ENCODE measurements at places on chromosomes 7 and 10.

- no peak for DNase-seq
These were observed 30.4 kb downstream of the ELAPOR2 start for GRCh38 chr7:87029078-87029477.

GRCh38 chr7:75626954-75627353 is 111.8 kb downstream of the HIP1 start:
- DNase-seq = no peak

DNA sequence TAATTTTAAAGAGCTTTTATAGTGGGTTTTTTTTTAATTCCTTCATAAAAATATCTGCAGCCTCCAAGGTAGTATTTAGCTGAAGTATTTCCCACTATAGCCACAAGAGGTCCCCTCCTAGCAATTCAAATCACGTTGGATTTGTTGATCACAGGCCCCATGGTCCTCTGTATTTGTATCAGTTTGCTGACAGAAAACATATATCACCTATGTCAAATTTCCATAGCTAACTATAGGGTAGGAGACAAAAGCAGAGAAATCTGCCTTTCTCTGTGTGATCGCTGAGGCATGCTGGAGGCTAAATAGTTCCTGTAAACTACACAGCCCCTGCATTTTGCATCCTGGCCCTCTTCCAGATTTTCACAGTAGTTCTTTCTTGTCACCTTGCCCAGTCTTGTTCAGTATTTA is 1.7 kb upstream of the CTNNA3 start:
- DNase-seq = peak; percentile 35

GRCh38 chr7:155124706-155125105 is 54.6 kb downstream of the HTR5A start:
- no peak for DNase-seq

DNA sequence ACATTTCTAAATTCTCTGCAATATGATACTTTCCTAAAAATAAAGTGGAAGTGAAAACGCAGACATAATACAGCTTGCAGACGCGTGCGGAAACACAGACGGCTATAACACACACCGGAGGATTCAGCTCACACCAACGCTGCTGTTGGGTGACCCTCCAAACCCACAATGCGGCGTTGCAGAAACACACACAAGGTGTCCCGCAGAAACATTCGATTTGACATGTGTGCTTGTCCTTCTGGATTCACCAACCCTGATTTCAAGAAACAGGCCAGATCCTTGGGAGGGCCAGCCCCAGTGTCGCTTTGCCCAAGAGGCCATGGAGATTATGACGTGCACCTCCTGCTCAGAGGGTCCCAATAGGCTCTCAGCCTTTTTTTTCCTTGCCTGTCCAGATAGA is 136.7 kb upstream of the TCERG1L start:
- no peak for DNase-seq

DNA sequence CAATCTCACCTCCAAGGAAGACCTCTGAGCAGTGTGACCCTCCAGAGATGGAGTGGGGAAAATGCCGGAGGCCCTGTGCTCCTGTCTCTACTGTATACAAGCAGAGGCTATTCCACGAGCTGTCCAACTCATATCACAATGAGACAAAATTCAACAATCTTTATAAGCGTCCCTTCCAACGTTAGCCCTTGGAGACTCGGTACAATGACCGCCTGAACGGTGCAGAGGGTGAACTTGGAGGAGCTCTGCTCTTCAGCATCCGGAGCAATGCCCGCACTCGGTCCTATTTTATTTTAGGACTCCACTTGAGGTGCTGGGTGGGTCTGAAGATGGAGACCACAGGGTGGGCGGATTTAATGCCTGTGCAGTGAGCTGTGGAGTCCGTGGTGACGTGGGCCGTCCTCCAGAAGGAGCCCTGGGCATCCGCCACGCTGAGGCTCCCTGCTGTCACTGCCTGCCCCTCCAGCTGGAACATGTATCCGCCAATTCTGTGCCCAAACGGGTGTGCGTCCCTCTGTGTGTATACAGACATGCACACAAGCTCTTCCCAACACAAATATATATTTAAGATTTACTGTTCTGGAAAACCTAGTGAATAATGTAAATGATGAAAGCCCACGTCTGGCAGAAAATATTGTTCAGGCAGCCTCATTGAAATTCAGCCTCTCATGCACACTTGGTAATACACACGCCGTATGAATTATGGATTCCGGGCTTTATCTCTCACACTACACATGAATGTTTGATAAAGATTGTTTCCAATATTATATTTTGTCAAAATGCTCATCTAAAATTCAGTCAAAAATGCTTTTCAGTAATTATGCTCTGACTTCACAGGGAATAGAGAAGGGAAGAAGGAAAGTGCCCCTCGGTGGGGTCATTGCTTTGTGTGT is 239.9 kb upstream of the ZMIZ1 start:
- no peak for DNase-seq

DNA sequence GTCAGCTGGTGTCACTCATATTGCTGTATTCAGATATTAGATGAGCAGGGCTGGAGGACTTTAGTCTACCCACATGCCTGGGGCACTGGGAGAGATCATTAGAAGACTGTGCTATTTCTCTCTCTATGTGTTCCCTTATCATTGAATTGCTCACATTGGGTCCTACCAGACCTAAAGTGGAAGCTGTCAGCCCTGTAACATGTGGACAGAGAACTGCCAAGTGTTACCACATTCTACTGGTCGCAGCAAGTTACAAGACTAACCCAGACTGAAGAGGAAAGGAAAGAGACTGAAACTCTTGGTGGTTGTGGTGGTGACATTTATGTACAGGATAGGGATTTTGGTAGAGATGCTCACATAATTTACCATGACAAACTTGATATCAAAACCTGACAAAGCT is 627.1 kb upstream of the FZD8 start:
- no peak for DNase-seq

- peak; percentile 32 for DNase-seq
These were observed 257.3 kb downstream of the TRIL start for GRCh38 chr7:28700790-28701203.

- no peak for DNase-seq
These were observed 217.1 kb downstream of the CXCL12 start for GRCh38 chr10:44167752-44168151.

GRCh38 chr7:4871056-4871680 is 9.3 kb upstream of the PAPOLB start:
- DNase-seq = no peak

DNA sequence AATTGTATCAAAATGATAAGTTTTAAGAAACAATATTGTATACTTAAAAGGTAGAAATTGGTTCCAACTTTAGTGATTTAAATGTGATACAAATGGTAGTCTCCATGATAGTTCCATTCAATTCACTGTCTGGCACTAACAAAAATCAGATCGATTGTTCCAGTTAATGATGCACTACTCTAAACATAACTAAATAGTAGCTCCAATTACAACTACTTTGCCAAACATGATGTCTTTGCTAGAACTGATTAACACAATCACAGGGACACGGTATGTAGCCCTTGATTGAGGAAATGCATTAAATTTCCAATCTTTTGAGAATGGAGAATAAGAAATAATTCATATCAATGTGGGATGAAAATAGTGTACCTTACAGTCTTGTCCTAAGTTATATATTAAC is 962.4 kb upstream of the GHITM start:
- DNase-seq = no peak

DNA sequence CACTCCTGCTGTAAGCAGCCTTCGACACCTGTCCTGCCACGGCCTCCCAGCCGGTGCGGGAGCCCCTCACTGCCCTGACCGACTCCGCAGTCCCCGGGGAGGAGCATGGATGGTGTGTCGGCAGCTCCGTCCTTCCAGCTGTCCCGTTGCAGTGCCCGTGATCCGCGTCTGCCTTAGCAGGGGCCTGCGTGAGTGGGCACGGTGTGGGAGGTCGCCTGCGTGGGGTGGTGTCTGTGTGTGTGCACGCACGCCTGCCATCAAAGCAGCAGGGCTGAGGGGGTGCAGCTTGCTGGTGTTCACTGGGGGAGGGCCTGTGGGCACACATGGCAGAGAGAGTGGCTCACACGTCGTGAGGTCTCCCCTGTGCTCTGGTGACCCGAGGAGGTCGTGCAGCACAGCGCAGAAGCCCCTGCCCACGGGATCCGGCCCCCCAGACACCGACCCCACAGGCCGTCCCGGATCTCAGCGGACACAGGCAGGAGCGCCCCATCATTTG is 10.3 kb downstream of the MAFK start:
- DNase-seq = no peak

GRCh38 chr10:21172930-21173801 is 276.1 kb upstream of the NEBL start:
- no peak for DNase-seq

DNA sequence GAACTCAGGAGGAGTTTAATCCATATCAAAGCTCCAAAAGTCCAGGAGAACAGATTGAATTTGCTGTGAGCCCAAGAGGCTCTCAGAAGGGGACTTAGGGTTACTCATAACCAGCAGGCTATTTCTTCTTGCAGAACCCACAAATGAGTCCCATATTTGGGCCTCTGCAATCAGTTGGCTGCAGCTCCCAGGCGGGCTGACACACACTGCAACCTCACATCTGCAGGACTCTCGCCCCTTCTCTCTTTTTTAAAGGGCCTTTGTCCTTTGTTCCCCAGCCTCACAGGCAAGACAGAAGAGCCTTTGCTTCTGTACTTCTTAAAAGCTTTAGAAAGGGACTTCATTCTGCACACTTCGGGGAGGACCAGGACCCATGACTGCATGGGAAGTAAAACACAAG is 26.7 kb downstream of the CREB3L2 start:
- DNase-seq = peak; percentile 76

GRCh38 chr10:102537367-102537766 is 33.6 kb downstream of the SUFU start:
- DNase-seq = no peak

DNA sequence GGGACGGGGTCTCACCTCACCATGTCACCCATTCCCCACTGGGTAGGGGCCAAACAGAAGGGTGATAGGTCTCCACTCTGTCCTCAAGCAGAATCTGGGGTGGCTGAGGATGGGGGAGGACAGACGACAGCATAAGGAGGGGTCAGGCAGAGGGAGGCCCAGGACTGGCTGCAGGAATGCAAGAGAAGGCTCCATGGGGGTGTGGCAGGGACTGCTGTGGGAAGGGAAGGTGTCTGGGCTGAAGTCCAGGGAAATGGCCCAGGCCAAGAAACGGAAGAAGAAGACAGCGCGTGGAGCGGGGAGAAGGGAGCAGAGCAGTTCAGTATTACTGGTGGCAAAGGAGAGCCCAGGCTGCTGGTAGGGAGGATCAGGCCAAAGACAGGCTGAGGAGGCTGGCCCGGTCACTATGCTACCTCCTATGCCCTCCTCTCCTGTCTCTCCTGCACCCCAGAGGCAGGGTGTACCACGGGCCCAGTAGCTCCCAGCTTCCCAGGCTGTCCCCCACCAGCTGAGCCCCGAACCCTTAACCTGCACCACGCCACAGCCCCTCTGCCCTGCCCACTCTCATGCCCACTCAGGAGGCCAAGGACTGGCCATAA is 60.9 kb downstream of the GRB10 start:
- DNase-seq = no peak

DNA sequence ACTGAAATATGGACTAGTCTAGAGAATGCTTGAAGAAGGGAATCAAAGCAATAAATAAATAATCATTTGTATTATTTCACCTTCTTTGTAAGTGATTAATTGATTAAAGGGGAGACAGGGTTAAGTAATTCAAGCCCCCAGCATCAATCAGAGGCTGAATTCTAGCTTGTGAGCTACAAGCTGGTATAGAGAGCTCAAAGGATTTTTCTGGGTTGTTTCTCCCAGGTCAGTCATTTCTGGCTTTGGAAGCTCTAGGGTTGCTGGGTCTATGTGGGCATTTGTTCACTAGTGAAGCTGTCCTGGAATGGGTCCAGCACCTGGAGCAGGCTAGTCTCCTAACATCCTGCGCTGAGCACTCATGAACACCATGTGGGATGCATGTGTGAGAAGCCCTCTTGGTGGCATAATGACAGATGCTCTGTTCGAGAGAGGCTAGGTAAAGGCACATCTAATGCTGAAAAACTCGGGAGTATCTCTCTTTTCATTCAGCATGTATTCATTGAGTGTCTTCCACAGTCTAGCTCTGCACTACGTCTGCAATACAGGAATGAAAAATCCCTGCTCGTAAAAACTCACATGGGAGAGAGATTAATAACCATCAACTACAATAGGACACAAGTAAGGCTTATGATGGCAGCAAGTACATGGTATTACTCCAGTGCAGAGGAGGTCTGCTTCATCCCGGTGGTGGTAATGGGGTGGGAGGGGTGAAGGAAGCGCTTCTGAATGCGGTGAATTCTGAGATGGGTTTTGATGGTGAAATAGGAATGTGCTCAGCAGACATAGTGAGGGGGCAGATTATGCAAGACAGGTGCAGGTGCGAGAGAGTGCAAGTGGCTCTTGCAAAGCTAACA is 68.0 kb upstream of the NRP1 start:
- DNase-seq = no peak

GRCh38 chr7:130221746-130222145 is 14.1 kb downstream of the SSMEM1 start:
- no peak for DNase-seq

- peak; percentile 53 for DNase-seq
These were observed 32.9 kb upstream of the FAM3C start for GRCh38 chr7:121428855-121429489.

- DNase-seq = peak; percentile 26
These were observed 123.9 kb downstream of the CREB5 start for GRCh38 chr7:28536259-28536658.

DNA sequence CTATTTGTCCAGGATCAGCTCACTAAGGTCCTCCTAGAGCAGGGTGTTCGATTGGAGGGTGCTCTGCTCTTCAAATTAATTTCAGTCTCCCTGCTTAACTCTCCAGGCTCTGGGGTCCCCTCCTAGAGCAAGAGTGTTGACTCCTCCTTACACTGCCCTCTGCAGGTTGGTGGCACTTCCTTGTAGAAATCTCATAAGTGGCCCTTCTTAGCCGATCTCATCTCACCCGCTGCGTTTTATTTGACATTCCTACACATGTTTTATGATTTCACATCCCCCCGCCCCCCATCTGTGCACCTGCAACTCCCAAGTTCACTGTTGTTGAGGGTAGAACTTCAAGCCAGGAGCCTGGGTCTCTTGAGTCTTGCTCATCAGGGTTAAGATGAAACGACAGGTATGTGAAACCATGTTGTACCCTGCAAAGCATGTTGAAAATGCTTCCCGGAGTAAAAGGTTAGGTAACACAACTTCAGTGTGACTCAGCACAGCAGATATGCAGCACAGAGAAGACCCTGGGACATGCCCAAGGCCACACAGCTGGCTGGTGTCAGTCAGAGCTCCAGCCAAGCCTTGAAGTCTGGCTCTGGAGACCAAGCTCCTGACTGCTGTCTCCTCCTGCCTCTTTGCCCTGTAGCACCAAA is 171.2 kb downstream of the PRKAG2 start:
- DNase-seq = peak; percentile 47

DNA sequence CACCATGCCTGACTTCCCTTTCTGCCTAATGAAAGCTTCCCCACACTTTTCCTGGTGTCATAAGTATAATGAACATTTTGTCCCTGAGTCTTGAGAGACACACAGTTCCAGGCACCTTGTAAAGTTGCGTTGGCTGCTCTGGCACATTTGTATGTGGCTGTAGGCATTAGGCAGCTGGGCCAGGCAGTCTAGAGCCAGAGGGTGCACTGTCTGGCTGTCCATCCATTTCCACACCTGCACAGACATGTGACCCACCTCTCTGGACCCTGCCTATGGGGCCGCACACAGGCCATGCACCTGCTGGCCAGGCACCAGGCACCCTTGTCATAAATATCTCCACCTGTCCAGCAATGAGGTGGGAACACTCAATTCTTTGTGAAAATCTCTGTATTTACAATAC is 54.7 kb upstream of the ANTXRL start:
- DNase-seq = no peak

Measured in astrocyte (in vitro differentiated cells and primary cell).